ENCODE measurements at places on chromosomes 3 and 15.

DNA sequence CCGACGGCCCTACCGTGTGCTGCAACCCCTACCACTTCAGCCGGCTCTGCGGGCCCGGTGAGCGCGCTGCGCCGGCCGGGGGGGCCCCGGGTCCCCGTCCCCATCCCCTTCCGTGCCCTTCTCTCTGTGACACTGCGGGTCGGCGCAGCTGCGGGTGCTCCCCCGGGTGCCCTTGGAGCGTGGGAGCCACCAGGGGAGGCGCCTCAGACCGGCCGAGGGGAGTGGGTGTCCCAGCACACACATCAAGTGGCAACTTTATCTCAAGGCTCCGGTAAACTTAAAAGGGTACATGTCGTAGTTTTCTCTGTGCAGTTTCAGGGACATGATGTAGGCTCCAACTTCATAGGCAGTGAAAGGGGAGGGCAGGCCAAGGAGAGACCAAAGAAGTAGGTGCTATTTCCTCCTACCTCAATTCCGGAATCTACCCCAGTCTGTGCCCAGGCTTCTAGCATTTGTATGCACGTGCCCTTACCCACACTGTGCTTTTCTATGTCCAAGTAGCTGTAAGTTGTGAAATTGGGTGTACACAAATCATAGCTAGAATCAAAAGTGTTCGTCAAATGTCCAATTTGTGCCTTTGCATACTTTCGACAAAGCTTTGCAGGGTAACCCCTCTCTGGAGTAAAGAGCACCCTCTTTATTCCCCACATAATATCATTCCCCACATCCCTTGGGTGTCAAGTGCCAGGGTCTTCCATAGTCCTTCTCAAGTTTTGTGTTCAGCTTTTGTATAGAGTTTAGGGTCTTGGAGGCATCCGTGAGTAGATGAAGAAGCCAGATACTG lies 2.2 kb downstream of the SMAD6 start:
- DNase-seq, result no peak

GRCh38 chr15:93029836-93030429 lies 59.1 kb downstream of the RGMA start:
- no peak for DNase-seq

GRCh38 chr15:39591896-39592315 lies 11.0 kb downstream of the THBS1 start:
- no peak for DNase-seq

DNA sequence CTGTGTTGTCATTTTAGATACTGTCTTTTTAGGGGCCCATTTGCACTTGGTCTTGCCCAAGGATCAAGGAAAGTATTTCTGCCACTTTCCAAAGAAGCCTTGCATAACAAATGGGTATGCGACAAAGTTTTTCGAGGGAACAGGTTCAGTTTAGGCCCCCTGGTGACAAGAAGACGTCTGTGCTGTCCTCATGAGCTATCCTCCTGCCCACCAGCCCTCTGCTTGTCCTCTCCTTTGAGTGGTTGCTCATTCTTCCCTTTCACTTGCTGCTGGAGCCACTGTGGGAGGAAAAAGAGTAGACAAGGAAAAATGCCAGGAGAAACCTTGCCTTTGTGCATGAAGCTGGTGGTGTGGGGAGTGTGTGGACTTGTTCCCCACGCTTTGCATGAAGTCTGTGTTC lies 171.9 kb downstream of the CACNA2D3 start:
- DNase-seq, result no peak

- no peak for DNase-seq
Observed at GRCh38 chr3:182789371-182789770, 3.9 kb upstream of the ATP11B start.

- no peak for DNase-seq
Observed at GRCh38 chr3:150871192-150871591, 34.0 kb downstream of the MINDY4B start.

- no peak for DNase-seq
Observed at GRCh38 chr15:77547801-77548588, 84.7 kb downstream of the LINGO1 start.

DNA sequence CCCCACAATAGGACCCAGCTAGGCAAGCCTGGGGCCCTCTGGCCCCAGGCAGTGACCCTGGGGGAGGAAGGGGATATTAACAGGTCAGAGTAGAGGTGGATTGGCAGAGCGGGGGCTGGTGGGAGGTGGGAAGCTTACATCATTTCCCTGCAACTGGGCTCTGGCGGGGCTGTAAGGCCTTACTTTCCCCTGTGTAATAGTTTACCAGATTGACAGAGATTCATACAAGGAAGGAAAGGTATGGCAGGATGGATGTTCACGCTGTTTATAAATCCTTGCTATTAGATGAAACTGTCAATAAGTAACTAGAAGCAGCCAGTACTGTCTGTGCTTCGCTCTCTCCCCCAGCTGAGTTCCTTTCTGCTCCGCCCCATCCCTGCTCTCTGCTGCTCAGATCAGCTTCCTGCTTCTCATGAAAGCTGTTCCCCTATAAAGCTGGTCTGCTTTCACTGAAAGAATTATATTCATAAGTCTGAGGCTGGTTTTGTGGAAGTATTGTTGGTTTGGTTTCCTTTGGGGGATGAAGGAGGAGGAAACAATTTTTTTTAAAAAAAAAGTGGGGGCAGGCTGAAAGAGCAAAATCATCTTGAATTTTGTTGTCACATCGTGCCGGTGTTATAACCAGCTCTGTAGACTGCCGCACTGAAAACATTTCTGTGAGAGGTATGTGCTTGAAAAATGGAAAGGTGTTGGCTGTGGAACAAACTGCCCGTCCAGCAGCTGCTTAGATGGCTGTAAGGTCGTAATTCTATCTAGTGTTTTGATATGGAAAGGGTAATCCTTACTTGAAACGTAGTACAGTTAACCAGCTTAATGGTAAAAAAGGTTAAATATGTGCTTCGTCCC lies 76.4 kb downstream of the BBX start:
- peak; percentile 9 for DNase-seq

DNA sequence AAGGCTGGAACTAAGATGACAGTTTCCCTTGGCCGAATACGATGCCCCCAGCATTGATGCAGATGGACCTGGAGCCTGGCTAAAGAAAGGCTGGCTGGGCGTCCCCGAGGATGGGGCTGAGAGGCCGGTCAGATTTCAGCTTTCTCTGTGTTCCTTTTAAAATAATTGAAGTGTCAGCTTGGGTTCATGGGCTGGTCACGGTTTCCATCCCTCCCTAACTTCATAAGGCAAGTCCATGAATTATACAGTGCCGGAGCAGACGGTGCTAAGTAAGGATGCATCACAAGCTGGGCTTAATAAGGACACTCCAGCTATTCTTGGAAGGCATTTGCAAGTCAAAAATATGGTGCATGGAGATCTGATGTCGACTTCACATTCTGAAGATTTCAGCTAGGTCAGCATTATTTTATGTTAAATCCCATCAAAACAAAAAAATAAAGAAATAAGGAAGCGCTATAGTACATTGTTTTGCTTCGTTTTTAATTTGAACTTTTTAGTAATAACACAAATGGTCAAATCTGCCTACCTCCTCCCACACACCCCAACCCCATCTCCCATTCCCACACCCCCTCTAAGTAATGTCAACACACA lies 220.8 kb downstream of the RPLP1 start:
- no peak for DNase-seq

- DNase-seq, result no peak
Observed at GRCh38 chr3:64267721-64268604, 42.7 kb upstream of the PRICKLE2 start.

- DNase-seq, result no peak
Observed at GRCh38 chr3:129268396-129268795, 10.3 kb upstream of the HMCES start.

- no peak for DNase-seq
Observed at GRCh38 chr3:127002195-127003174, 19.6 kb downstream of the PLXNA1 start.

Measured in T follicular helper cell (primary cell).